ENCODE measurements at places on chromosomes 1 and 21.

- no peak for DNase-seq
Measured at GRCh38 chr1:171881442-171881841, 40.1 kb downstream of the DNM3 start.

GRCh38 chr1:84198832-84199231 lies 54.8 kb downstream of the PRKACB start:
- DNase-seq = no peak

DNA sequence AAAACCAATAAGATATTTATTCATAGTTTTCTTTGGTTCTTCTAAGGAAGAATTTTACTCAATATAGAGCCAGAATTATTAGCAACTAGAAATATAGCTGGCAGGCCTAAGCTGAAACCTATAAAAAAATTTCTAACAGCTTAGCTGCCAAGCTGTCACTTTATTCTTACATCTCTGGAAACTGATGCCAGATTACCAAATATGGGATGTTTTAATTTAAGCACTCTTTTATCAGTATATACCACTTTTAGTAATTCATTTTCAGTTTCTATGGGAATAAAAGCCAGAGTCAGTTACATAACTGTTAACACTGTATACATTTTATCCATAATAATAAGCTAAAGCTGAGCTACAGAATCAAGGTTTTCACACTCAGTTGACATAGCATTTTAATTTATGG lies 68.7 kb upstream of the MPC2 start:
- no peak for DNase-seq

GRCh38 chr1:91393042-91393441 lies 11.6 kb downstream of the HFM1 start:
- DNase-seq = no peak
